Mesenteric fat pad (tissue), 1 donor: ENCODE measurements at places on chromosomes 2 and 18. TPM values are rescaled to one million over a fixed set of nuclear protein-coding genes. Genes with fewer than 3 reads are reported as not detected.

- DNase-seq, result no peak
Measured at GRCh38 chr2:27972311-27972710, 81.8 kb downstream of the BABAM2 start.

DNA sequence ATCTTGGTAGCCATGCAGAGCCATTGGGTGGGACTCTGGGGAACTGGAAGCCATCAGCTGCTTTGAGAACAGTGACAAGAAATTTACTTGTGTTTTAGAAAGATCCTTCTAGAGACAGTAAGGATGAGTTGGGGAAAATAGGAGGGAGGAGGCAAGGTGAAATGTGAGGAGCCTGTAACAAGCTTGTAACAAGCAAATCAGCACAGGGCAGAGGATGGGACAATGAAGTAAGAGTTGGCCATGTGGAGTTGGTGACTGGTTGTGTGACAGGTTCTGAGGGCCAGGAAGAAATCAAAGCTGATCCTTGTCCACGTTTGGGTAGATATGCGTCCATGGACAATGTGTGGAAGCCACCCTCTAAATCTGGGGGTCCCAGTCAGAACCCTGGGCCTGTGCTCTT, 84.4 kb downstream of the MYO3B start:
- no peak for DNase-seq

Gene RANBP2
- 84.8 TPM for total RNA-seq

Gene ZNF638
- 93.5 TPM for total RNA-seq

- no peak for DNase-seq
Measured at GRCh38 chr18:74608681-74609080, 11.0 kb downstream of the ZNF407 start.

Gene DYNAP
- total RNA-seq, result not detected
